ENCODE measurements at places on chromosomes 6 and 20.
A peak's percentile ranks its signal among the peaks of the same experiment; 100 is the strongest.

DNA sequence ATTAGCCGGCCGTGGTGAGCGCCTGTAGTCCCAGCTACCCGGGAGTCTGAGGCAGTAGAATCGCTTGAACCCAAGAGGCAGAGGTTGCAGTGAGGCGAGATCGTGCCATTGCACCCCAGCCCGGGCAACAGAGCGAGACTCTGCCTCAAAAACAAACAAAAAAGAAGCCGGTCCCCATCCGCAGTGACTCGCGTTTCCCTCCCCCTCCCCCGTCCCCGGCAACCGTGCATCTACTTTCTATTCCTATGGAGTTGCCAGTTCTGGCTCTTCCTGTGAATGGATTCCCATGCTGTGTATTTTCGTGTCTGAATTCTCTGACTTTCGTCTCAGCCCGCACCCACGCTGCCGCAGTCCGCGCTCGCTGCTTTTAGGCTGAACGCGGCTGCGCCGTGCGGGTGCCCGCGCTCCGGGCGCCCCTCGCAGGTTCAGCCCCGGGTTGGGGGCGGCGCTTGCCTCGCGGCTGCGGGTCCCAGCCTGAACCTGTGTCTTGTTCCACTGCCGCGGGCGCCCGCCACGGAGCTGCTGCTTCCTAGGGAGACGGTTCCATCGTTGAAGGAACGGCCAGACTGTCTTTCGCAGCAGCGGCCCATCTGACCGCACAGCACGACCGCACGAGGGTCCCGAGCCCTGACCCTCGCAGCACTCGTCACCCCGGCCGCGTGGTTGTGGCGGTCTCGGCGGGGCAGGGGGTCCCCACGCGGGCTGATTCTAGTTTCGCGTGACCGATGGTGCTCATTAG lies 1.1 kb upstream of the MRGBP start:
- DNase-seq: peak; percentile 66

GRCh38 chr6:88871498-88871897 lies 91.9 kb downstream of the RNGTT start:
- no peak for DNase-seq

DNA sequence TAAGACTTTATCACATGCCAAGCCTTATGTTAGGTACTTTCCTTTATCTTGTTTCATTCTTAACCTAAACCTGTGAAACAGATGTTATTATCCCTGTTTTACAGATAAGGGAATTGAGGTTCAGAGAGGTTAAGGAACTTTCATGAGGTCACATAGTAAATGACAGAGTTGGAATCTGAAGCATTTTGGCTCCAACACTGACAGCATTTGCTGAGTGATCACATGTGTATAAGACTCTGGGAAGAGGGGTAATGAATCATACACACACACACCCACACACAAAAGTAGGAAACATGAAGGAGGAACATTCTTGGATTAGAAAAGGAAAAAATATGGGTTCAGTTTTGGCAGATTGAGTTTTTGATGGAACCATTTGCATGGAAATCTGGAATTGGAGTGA lies 212.5 kb downstream of the GJA1 start:
- DNase-seq: peak; percentile 79

- peak; percentile 48 for DNase-seq
These were observed 62.0 kb upstream of the TENT5A start for GRCh38 chr6:81814370-81815076.

- DNase-seq: no peak
These were observed 198.7 kb upstream of the CEP162 start for GRCh38 chr6:84425971-84426705.

DNA sequence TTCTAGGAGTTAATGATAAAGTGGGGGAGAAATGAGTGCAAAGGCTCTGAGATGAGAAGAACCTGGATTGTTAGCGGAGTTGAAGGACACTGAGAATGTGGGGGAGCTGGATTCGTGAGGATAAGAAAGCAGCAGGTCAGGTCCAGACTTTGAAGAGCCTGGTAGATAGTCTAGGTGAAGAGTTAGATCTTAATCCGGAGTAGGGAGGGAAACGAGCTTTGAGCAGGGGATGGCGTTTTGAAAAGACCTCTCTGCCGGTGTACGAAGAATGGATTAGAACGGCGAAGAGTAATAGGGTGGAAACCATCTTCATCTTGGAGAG lies 487 bp upstream of the PHF20 start:
- DNase-seq: no peak

DNA sequence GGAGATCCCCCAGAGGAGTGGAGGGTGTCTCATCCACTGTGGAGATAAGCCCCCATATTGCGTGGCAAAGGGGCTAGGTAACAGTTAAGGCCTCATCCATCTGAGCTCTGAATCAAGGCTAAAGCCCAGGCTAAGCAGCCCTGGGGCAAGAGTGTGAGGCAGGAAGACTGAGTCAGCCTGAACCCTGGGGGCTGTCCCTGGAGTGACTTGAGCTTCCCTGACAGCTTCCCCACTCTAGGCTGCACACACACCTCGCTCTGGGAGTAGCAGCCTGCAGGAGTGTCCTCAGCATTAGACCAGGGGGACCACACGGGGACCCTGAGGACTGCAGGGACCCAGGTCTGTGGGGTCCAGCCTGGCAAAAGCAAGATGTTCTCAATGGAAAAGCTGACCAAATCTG lies 27.9 kb downstream of the UBD start:
- DNase-seq: peak; percentile 76

DNA sequence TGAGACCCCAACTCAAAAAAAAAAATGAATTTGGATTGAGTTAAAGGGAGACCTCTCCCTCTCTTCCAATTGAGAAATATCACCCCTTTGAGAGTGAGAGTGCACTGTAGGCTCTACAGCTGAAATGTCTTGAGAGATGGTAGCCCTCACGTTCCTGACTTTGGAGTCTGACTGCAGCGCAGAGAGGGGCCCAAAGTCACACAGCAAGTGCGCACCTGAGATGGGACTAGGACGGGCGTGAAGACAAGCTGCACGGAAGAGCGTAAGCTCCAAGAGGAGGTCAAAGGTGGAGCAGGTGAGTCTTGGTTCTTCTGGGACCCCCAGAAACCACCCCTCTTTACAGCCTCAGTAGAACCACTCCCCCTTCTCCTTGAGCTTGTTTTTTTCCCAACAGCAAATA lies 643 bp downstream of the SLA2 start:
- no peak for DNase-seq

GRCh38 chr6:24356310-24356973 lies 1.4 kb downstream of the DCDC2 start:
- no peak for DNase-seq

- DNase-seq: peak; percentile 58
These were observed 68.2 kb upstream of the EYA2 start for GRCh38 chr20:46826343-46826984.

GRCh38 chr6:160919723-160920440 lies 71.7 kb upstream of the MAP3K4 start:
- peak; percentile 78 for DNase-seq

GRCh38 chr6:149431905-149432775 lies 32.1 kb downstream of the SUMO4 start:
- DNase-seq: peak; percentile 86

GRCh38 chr20:41428285-41428684 lies 61.7 kb upstream of the EMILIN3 start:
- DNase-seq: peak; percentile 75

DNA sequence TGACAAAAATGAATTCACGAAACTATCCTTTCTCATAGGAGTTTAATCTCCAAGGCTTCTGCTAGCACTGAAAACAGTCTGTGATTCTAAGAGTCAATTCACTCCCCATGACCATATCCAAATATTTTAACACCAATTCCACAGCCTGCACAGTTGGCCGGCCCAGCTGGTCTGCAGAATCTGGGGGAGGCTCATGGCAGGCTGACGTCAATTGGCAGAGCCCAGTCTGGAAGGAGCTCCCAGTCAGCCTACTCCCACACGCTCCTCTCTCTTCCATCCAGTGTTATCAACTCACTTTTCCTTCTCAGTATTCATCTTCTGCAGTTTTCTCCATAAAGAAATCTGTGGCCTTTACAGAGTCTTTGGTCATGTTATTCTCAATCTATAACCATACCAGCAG lies 111.0 kb downstream of the TBXT start:
- no peak for DNase-seq

GRCh38 chr6:144515761-144516160 lies 230.6 kb downstream of the UTRN start:
- DNase-seq: no peak

DNA sequence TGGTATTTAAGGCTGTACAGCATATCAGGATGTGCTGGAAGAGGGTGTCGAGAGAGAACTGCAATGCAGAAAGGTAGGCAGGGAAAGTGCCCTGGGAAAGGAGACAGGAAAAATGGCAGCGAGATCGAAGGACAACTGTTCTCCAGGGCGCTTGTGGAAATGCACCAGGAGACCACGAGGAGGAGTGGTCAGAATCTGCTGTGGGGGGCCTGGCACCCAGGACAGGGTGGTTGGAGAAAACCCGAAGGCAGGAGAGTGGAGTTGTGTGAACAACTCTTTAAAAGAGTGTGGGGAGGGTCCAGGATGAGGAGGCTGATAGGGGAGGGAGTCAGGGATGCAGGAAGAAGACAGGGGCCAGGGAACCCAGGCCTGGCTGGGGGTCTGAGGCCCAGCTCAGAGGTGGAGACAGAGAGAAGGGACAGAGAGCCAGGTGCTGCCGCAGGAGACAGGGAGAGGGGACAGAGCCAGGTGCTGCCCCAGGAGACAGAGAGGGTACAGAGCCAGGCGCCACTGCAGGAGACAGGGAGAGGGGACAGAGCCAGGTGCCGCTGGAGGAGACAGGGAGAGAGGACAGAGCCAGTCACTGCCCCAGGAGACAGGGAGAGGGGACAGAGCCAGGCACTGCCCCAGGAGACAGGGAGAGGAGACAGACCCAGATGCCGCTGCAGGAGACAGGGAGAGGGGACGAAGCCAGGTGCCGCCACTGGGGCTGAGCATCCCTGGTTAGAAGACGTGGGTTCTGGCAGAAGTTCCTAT lies 9.3 kb downstream of the SLC22A1 start:
- no peak for DNase-seq

DNA sequence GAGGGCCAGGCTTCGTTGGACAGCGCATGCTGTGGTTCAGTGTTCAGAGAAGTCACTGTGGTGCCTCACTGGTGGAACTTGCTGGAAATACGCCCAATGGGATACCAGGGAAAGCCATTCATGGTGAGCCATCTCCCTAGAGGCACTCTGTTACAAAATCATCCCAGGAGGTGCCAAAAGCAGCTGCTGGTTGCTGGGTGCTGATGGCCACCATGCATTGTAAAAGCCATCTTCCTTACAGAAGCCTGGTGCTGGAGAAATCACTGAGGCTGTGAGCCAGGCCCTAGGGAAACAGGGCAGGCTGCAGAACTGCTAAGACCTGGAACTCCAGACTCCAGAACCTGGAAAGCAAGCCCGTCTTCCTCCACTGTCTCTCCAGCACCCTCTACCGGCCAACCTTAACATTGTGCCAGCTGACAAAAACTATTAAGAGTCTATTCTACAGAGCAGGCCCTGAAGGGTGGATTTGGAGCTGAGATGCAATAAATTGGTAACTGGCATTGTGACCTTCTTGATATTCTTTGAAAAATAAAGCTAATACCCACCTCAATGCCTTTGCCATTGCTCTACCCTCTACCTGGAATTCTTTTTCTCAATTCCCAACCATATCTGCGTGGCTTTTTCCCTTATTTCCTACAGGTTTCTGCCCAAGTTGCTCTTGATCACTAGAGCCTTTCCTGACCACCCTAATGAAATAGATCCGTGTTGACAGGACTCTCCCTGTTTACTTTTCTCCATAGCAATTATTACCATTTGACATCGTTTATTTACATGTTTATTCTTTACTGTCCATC lies 18.5 kb downstream of the SNRPB start:
- DNase-seq: peak; percentile 75

DNA sequence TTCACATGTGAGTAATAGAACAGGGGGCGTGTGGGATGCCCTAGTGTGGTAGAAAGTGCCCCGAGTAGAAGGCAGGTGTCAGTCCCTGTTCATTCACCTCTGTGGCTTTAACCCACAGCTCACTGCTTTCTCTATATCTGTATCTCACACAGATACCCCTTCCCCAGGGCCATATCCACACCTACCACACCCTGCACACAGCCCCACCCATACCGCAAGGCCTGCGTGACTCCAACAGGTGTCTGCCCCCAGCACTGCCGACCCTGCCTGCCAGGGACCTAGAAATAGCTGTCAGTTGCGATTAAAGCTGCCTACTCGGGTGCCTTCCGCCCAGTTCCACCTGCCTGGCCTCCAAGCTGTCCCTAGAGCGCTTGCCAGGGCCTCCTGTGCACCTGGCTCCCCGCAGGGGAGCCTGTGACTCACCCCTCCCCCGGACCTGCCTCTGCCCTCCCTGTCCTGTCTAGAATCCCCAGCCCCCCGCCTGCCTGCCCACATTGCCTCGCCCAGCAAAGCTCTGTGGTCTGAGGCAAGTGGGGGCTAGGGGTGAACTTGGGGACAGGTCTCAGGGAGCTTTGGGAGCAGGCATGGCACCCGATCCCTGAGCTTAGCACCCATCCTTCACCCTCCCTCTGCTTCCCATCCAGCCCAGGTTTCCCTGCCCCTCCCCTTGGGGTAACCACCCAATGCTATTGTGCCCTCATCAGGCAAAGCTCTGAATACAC lies 38.3 kb upstream of the ID1 start:
- no peak for DNase-seq

- no peak for DNase-seq
These were observed 49.7 kb upstream of the ARMH2 start for GRCh38 chr6:24848461-24848860.

GRCh38 chr6:35214869-35215664 lies 1.3 kb downstream of the SCUBE3 start:
- DNase-seq: peak; percentile 25

DNA sequence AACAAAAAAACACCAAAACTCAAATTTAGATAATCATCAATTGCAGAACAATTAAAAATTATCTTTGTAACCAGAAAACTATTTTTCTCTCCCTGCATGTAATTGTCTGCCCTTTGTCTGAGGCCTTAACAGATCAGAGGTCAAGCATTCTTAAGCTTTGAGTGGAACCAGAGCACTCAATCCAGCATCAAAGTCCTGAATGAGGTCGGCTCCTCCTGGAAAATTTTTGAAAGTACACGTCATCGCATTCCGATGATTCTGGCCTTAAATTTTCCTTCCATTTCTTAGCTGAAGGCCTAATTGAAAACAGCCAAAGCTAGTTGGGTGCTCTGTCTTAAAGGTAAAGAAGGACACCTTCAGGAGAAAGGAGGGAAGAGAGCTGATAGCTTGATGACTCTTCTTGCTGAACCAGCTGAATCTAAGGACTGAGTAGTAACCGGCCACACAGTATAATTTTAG lies 510.2 kb upstream of the SULF2 start:
- DNase-seq: peak; percentile 98

GRCh38 chr6:82013561-82014530 lies 233.7 kb downstream of the IBTK start:
- DNase-seq: peak; percentile 88

All from EL (cell line).